ENCODE measurements at places on chromosomes 3 and 15. TPM values are rescaled to one million over a fixed set of nuclear protein-coding genes. Genes with fewer than 3 reads are reported as not detected.

Gene CCR3
- total RNA-seq: not detected

Gene EOMES
- total RNA-seq: not detected

Gene IL17RB
- total RNA-seq: not detected

Gene PRR20G
- total RNA-seq: not detected

Gene LRRN1
- 0.40 TPM for total RNA-seq

Gene TMEM87A
- 27.2 TPM for total RNA-seq

Gene FAM107A
- 0.32 TPM for total RNA-seq

Gene RHOV
- not detected for total RNA-seq

Gene PROK2
- total RNA-seq: not detected

Gene FEZF2
- not detected for total RNA-seq

Gene AGBL1
- not detected for total RNA-seq

Gene SLC6A11
- total RNA-seq: not detected

Gene NMNAT3
- 0.32 TPM for total RNA-seq

Gene HYKK
- total RNA-seq: 9.4 TPM

Gene FGF7
- 162 TPM for total RNA-seq

Gene SLC24A5
- total RNA-seq: not detected

Gene ALDH1A2
- 2.7 TPM for total RNA-seq

Gene SUCNR1
- total RNA-seq: 0.16 TPM

Gene CLDN16
- not detected for total RNA-seq

Gene FAM3D
- total RNA-seq: not detected
